Neural crest cell (in vitro differentiated cells): ENCODE measurements at places on chromosomes 11 and 22. TPM values are rescaled to one million over a fixed set of nuclear protein-coding genes. Genes with fewer than 3 reads are reported as not detected.

Gene MS4A4A
- total RNA-seq = not detected in 2 replicates

DNA sequence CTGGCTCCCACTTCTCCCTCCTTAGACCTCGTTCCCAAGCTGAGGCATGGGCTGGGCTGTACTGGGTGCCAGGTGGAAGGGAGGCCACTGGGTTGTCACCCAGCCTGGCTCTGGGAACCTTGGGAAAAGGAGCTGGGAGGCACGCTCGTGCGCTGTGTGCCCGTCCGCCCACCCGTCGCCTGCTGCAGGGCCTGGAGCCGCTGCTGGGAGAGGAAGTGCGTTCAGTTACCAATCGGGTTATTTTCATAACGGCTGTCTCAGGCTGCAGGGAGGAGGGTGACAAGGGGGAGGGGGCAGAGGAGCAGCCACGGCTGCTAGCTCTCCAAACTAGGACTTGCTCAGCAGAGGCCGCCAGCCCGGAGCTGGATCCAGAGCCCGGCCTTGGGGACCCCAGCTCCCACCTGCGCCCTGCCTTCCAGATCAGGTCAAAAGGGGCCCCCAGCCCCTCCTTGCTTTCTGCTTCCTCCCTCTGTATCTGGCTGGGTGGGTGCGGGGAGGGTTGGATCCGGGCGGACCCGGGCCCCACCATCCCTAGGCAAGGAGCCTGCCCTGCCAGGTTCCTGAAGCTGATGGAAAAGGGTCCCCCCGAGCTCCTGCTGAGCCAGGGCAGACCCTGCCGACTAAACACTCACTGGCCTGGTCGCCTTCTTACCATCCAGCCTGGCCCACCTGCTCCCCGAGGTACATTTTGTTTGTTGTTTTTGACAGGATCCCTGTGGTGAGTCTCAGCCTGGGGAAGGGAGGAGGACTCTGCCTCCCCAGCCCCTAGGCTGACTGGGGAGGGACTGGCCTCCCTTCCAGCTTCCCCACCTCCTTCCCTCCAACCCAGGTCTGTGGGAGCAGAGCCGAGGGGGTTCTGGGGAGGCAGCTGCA lies 14.3 kb downstream of the DGKZ start:
- H3K27ac ChIP-seq = peak overlapping the region; percentile 57
- H3K36me3 ChIP-seq = no peaks in the 10 kb centered on the region
- peaks cover 41% of the 10 kb centered on the region for H3K4me1 ChIP-seq
- no peak for DNase-seq

DNA sequence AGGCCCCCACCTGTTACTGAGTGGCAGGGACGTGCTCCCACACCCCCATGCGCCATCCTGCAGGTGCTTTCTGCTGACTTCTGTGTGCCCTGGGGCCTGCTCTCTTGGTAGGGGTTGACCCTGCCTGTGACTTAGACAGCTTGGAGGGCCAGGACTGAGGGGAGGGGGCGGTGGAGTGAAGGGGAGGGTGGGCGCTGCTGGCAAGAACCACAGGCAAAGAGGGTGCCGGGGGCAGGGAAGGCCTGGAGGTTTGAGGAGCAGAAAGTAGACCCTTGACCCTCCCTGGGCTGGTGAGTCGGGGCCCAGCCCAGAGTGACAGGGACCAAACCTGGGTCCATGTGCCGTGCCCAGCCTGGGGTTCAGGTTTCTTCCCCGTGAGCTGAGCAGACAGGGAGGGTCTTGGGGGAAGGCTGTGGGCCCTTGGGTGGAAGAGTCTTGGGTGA lies 17.8 kb downstream of the KCNQ1 start:
- peaks cover 4% of the 10 kb centered on the region for H3K27me3 ChIP-seq
- no peak for DNase-seq
- H3K4me3 ChIP-seq = no peak overlapping the region
- H3K4me1 ChIP-seq = no peaks in the 10 kb centered on the region
- no peaks in the 10 kb centered on the region for H3K36me3 ChIP-seq

DNA sequence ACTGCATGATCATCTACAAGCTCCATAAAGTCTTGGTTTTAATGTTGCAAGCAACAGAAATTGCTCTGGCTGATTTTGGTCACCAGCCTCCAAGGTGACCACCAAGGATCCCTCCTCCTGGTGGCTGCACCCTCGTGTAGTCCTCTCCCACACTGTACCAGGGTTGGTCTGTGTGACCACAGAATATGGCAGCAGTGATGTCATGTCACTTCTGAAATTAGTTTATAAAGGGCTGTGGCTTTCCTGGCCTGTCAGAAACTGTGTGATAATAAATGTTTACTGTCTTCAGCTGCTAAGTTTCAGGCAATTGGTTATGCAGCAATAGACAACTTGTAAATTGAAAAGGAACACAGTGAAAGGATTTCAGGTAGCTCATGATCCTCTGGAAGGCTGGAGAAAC lies 5.3 kb upstream of the PRDM11 start:
- no peaks in the 10 kb centered on the region for H3K36me3 ChIP-seq
- no peak overlapping the region for H3K27ac ChIP-seq
- H3K4me1 ChIP-seq = peaks cover 8% of the 10 kb centered on the region

GRCh38 chr22:35641494-35642120 lies 6.6 kb upstream of the APOL6 start:
- no peak overlapping the region for H3K4me3 ChIP-seq
- H3K27ac ChIP-seq = peak overlapping the region; percentile 57
- H3K27me3 ChIP-seq = no peaks in the 10 kb centered on the region
- no peak for DNase-seq
- H3K4me1 ChIP-seq = peaks cover 17% of the 10 kb centered on the region
- no peaks in the 10 kb centered on the region for H3K36me3 ChIP-seq

- peaks cover 90% of the 10 kb centered on the region for H3K4me1 ChIP-seq
- H3K4me3 ChIP-seq = peak overlapping the region; percentile 8
- H3K27me3 ChIP-seq = no peaks in the 10 kb centered on the region
- no peak for DNase-seq
- H3K36me3 ChIP-seq = no peaks in the 10 kb centered on the region
Observed at GRCh38 chr11:114077482-114078305, 18.2 kb downstream of the ZBTB16 start.

- H3K36me3 ChIP-seq = no peaks in the 10 kb centered on the region
- no peak overlapping the region for H3K4me3 ChIP-seq
- H3K4me1 ChIP-seq = peaks cover 28% of the 10 kb centered on the region
- H3K27me3 ChIP-seq = no peaks in the 10 kb centered on the region
- peak; percentile 44 for DNase-seq
Observed at GRCh38 chr11:115990004-115990447, 485.8 kb upstream of the CADM1 start.
